Gastrocnemius medialis (tissue), 4 donors: ENCODE measurements at places on chromosomes 13 and 19.

DNA sequence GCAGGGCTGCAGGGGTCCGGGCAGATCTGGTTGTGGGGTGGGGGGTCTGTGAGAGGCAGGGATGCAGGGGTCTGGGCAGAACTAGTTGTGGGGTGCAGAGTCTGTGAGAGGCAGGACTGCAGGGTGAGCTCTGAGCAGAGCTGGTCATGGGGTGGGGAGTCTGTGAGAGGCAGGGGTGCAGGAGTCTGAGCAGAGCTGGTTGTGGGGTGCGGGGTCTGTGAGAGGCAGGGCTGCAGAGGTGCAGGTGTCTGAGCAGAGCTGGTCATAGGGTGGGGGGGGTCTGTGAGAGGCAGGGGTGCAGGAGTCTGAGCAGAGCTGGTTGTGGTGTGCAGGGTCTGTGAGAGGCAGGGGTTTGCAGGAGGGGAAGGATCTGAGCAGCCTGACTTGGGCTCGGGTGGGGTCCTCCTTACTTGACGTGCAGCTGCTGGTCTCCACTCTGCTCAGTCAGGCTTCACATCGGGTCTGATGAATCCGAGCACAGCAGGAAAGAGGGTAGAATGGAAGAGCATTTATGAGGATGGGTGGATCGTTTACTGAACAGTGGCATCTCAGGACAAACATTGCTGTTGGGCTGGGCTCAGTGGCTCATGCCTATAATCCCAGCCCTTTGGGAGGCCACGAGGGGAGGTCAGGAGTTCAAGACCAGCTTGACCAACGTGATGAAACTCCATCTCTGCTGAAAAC lies 31.2 kb downstream of the IGFL2 start:
- no peak for DNase-seq

GRCh38 chr19:4878491-4878968 lies 11.1 kb upstream of the PLIN3 start:
- peak; percentile 77 for DNase-seq

DNA sequence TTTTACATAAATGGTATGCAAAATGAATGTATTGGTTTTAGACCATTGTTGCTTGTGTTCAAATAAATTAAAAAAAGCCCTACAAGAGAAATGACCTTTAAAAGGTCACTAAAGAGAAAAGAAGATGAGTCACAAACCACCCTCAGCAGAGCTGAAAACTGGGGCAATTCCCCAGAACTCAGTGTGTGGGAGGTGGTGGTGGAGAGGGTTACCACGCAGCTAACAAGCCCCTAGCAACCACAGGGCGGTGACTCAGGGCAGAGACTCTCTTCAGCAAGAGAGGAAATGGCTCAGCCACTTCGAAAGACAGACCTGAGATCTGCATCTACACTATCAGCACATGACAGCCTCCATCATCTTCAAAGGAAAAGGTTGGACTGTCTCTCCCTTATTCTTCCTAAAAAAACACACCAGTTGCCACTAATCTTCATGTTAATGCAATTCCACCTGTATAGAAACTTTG lies 29.4 kb upstream of the NDFIP2 start:
- no peak for DNase-seq

DNA sequence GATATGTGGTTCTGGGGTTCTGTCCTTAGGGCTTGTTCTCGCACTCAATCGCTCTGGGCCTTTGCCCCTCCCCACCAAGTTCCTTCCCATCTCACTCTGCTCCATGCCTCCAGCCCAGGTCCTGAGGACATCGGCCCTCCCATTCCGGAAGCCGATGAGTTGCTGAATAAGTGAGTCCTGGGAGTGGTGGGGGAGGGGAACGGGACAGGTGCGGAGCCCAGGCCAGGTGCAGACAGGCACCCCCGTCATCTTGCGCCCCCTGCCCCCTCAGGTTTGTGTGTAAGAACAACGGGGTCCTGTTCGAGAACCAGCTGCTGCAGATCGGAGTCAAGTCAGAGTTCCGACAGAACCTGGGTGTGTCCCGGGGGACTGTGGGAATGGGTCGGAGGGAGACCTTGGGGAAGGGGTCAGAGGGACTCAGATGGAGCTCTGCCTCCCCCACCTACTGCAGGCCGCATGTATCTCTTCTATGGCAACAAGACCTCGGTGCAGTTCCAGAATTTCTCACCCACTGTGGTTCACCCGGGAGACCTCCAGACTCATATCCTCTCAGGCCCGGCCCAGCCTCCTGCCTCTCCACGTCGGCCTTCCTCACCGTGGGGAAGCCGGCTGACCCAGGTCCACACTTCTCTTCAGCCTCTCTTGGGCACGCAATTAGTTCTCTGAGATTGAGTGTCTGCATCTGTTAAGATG lies 10.1 kb downstream of the FUZ start:
- no peak for DNase-seq

GRCh38 chr19:39341129-39341718 lies 997 bp upstream of the SAMD4B start:
- DNase-seq = peak; percentile 34

GRCh38 chr19:47437500-47437899 lies 18.2 kb upstream of the MEIS3 start:
- no peak for DNase-seq

DNA sequence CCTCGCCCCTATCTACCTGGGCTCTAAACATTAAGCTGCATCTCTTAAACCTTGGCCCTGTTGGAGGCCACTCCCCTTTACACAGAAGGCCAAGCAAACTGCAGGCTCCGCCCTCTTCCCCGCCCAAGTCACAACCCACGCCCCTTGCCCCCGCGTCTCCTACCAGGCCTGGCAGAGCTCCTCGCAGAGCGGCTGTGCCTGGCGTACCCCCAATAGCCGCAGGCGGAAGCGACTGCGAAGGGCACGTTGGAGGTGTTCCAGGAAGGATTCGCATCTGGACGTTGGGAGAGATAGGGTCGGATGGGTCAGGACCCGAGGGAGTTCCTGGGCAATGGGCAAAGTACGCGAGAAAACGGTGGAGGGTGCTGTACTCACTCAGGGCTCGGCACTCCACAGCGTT lies 5.9 kb downstream of the RTBDN start:
- DNase-seq = no peak

DNA sequence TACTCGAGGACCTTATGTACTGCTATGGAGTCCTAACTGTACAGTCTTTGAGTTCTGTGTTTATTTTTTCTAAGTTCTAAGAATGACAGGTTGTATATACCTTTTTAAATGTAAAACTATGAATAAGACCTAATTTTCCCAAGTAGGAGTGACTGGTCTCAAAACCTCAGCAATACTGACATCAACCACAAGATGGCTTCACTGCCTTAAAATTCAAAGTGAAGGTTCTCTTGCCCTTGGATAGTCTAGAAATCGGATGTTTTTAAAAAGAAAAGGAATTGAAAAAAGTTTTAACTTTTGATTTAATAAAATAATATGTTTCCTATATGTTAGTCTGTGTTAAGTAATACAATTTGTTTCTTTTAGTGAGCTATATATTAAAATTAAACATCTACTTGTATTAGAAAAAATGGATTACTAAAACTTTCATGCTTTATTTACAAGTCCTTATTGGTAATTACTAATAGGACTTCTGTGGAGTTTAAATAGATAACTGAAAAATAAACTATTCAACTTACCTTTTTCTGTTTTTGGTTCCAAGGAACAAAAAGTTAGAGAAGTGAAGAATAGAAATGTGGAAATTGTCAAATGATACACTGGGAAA lies 52.0 kb downstream of the TDRD3 start:
- no peak for DNase-seq

DNA sequence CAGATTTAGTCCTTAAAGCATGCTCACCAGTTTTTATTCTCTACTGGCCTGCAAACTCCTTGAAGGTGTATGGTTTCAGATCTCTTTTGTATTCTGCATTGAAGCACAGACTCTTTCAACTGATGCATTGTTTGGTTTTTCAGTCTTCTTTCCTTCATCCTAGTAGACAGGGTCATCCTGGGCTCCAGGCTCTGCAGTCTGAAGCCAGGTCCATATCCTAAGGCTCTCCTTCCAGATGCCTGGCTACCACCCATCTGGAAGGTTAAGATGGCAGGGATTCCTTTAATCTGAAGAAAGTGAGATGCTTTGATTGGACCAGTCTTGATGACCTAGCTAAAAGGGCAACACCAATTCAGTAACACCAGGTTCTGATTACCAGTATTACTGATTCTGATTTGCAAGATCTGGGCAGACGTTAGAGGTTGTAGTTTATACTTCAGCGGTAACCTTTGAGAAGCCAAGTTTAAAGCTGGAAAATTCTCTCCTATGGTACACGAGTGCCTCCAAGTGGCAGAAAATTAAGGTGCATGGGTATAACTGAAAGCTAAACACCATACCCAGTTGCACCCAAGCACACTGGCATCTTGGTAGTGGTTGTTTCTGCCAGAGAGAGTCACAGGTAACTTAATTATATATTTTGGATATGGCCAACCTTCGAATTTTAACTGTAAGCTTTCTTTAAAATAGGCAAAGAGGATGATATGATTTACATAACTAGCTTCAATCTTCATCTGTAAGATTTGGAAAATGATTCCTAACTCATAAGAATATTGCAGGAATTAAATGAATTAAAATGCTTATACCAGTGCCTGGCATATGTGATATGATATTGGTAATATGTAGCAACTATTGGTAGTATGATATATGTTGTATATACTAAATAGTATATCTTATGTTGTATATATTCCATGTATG lies 1651.9 kb upstream of the MIR17HG start:
- DNase-seq = no peak

DNA sequence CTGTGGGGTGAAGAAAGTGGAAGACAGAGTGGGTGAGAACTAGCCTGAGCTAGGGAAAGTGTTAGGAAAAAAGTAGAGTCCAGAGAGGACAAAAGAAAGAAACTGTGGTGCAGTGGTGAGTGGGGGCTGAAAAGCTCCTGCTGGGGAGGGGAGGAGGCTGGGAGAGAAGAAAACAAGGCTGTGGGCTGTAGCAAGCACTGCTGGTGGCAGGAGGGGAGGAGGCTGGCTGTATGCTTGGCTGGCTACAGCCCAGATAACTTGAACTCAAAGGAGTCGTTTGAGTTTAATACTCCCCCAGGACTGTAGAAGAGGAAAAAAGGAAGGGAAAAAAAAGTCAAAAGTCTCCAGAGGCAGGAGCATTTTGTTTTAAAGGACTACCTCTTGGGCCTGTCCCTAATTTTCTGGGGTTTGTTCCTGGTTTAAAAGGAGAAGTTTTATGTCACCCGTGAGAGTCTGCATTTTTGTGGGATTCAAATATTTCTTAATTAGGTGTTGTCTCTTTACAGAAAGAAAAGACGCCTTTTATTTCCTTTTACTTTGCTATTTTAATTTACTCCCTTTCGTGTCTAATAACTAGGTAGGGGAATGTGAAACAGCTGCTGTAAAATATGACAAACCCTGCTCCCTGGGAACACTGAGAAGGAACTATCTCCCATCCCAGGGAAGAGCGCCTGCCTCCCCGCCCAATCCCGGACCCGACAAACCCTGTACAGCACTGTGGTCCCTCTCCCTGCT lies 21.7 kb downstream of the ZIC5 start:
- no peak for DNase-seq

GRCh38 chr13:53382008-53382407 lies 353.4 kb downstream of the OLFM4 start:
- no peak for DNase-seq

- no peak for DNase-seq
Observed at GRCh38 chr13:95547531-95548167, 4.9 kb upstream of the CLDN10 start.

DNA sequence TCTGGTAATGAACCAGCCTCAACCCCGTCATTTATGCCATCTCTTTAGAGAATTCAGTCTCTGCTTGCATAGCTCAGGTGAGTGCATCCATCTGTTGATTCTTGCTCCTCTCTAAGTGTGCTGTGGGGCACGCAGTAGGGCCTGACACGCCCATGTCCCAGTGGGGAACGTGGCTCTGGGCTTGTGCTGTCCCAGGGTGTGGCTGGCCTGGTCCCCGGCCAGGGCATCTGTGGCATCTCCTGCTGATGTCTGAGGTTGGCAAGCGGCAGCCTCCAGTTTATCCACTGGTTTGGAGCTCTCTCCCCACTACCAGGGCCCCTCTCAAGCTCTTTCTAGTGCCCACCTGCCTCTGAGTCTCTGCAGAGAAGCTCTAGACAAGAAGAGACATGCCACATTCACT lies 146.6 kb upstream of the GJB6 start:
- no peak for DNase-seq
